T-helper 9 cell (primary cell): ENCODE measurements at places on chromosomes 7 and 10.

- no peak for DNase-seq
Observed at GRCh38 chr10:128835361-128835760, 631.7 kb upstream of the MGMT start.

GRCh38 chr7:151725844-151726651 is 150.9 kb downstream of the PRKAG2 start:
- no peak for DNase-seq

DNA sequence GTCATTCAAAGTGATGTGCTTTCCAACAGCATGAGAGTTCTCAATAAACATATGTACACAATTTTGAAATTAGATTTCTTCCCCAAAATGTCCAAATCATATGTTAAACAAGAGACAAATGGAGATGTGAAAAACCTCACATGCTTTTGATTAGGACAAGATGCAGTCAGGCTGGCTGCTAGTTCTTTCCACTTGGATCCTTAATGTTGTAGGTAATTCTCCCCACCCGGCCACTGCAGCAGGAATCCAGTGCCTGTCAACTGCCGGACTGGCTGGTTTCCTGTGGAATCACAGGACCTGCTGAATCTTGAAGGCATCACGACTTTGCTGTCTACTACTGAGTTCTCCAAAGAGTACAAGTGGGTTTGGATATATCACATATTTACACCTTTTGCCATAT is 138.6 kb upstream of the AKR1E2 start:
- no peak for DNase-seq

- DNase-seq = no peak
Observed at GRCh38 chr7:49866910-49867309, 93.5 kb downstream of the VWC2 start.

DNA sequence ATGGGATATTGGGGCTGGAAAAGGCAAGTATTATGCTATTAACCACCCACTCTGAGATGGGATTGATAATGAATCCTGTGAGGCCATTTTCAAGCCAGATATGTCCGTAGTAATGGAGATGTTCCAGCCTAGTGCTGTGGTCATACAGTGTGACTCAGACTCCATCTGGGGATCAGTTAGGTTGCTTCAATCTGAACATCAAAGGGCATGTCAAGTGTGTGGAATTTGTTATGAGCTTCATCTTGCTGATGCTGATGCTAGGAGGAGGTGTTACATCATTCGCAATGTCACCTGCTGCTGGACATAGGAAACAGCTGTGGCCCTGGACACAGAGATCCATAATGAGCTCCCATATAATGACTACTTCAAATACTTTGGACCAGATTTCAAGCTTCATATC is 144.7 kb downstream of the PLCE1 start:
- DNase-seq = no peak

GRCh38 chr7:135770139-135770710 is 21.6 kb upstream of the FAM180A start:
- DNase-seq = no peak

GRCh38 chr7:130123501-130123900 is 53.2 kb downstream of the KLHDC10 start:
- no peak for DNase-seq

- DNase-seq = no peak
Observed at GRCh38 chr7:34211018-34211417, 305.7 kb downstream of the BMPER start.

DNA sequence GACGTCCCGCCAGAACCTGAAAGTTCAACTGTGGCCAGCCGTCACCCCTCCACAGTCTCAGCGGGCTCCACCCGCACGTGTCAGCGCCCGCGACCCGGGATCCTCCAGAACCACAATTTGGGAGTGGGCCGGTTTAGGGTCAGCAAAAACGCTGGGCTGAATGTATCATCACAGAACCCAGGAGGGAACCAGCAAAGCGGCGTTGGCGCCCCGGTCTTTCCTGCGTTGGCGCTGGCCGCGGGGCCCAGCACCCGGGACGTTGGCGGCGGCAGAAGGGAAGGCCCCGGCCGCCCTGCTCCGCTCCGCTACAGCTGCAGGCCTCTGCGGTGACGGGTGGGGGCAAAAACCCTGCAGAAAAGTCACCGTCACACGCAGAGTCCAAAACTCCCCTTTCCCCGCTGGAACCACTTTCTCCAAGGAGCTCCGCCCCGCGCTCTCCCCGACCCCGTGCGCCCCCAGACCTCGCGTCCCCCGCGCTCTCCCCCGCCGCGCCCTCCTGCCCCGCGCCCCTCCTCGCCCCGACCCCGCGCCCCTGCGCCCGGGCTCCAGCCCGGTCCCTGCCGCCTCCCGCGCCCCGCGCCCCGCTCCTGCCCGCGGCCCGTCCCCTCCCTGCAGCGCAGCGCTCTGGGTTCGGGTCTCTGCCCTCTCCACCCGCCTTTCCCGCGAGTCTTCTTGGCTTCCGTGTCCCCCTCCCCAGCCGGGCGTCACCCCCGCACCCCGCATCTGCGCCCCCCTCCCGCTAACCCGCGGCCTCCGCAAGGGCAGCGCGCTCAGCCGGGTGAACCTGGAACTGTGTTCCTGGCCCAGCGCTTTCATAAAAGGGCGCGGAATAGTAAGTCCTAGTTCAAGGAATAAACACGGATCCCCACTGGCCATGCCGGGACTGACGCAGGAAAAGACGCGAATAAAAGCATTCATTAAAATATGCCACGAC is 24.0 kb upstream of the RNF32 start:
- DNase-seq = no peak

DNA sequence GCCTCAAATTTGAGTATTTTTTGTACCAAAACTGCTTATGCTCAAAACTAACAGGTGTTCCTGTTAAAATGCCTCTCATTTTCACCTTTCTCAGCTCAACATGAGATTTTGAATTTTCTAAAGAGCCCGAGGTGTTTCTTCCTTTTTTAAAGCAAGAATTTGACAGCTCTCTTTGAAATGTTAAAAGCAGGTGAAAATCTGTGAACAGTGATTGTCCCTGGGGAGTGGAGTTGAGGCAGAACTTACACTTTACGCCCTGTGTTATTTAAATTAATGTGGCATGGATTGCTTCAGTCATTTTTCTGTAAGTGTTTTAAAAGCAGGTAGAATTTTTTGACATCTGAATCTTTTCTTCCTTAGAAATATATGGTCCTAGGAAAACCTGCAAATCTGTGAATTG is 9.2 kb upstream of the GPR15LG start:
- DNase-seq = no peak

GRCh38 chr10:124119946-124120345 is 26.5 kb upstream of the CHST15 start:
- no peak for DNase-seq

GRCh38 chr10:131081376-131081775 is 230.1 kb downstream of the TCERG1L start:
- no peak for DNase-seq

- DNase-seq = no peak
Observed at GRCh38 chr7:139799586-139799985, 21.8 kb upstream of the HIPK2 start.

GRCh38 chr10:10294184-10294880 is 723.3 kb upstream of the CELF2 start:
- DNase-seq = no peak

GRCh38 chr10:129695671-129696070 is 228.6 kb downstream of the MGMT start:
- DNase-seq = no peak

GRCh38 chr7:40946549-40946948 is 756.3 kb downstream of the INHBA start:
- DNase-seq = no peak

GRCh38 chr10:64863836-64864235 is 1342.6 kb downstream of the REEP3 start:
- DNase-seq = no peak

DNA sequence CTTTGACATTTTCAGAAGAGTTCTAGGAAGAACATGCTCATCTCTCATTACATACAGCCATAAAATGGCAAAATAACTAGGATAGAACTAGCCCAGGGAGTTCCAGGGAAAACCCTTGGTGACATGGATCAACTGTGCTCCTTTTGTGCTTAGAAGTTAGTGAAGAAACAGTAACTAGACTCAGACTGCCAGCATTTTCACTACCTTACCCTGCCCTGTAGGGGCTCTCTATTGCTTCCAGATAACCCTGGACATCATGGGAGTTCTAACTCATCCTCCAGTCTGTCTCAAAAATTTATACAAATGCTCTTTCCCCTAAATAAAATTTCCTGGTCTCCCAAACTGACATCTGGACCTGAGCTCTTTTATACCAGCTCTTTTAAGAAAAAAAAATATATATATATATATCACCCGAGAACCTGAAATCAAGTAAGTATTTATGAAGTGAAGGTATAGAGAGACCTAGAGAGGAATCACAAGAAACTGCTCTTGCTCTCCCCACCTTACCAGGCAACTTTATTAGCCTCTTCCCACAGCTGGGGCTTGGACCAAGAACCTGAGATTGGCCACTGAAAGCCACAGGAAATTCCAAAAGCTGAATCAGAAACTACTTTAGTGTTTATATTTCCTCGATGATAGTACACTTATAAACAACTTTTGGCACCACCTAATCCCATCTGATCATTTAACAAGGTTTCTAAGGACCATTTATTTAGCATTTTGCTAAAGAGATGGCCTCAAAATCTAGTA is 101.4 kb downstream of the RELN start:
- DNase-seq = no peak

- no peak for DNase-seq
Observed at GRCh38 chr7:95471071-95471470, 14.7 kb upstream of the ASB4 start.

DNA sequence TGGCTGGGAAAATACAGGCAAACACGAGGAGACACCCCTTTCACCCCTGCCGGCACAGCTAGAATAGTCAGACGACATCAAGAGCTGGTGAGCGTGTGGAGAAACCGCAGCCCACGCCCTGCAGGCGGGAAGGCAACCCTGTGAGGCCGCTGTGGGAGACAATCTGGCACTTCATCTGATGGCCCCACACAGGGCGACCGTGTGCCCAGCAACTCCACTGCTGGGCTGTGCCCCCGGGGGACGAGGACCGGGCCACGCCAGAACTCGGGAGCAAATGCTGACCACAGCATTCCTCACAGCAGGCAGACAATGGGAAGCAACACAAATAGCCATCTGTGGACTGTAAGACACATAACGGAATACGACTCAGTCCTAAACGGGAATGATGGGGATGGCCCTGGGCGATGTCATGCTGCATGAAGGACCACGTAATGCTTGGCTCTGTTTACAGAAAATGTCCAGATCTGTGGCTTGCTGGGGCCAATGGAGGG is 58.9 kb downstream of the CFAP46 start:
- no peak for DNase-seq

DNA sequence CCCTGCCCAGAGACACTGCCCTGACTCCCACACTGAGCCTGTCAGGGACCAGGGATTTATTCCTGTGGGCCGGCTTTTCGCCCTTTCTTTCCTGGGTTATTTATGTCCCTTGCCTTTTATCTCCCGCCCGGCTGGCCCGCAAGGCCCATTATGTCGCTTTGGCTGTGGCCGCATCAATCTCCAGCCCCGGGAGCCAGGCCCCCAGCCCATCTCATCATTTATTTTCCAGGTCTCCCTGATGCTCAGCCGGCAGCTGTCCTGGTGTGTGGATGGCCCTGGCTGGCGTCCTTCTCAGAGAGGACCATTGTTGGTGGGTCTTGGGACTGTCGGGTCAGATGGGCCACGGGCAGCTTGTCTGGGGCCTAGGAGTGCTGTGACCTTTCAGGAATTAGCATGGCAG is 82.3 kb downstream of the FAM241B start:
- no peak for DNase-seq

DNA sequence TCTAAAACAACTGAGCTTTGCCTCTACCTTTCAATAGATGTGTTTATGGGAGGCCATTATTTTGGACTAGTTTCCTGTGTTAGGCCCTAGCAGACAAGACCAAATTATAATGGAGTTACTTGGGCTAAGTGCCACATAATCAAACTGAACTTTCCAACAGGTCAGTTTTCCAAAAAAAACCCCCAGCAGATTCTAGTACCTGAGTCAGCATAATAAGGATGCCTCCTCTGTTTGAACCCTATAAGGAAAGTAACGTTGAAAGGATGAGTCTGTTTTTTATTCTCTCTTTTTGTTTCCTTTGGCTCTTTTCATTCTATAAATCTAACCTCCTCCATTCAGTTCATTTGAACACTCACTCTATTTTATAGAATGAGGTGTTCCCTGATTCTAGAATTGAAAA is 148.1 kb upstream of the FAM3C start:
- no peak for DNase-seq

- DNase-seq = no peak
Observed at GRCh38 chr7:56121440-56121839, 5.2 kb upstream of the NUPR2 start.
